ENCODE measurements at places on chromosomes 3 and 15.

DNA sequence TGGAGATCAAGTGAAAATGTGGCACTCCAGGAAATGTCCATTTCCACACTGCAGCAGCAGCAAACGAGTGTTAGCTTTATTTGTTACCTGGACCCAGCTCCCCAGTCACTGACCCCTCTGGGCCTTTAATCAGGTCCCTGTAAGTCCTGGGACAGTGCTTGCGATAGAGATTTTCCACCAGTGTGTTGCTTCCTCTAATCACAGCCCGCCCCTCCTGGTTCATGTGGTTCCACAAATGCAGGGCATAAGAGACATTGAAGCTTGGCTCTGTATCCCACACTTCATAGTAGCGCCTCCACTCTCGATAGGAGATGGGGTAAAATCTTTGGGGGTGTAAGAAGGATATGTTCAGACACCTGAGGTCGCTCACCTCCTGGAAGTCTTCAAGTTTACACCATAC lies 8.0 kb downstream of the A4GNT start:
- DNase-seq, result no peak

DNA sequence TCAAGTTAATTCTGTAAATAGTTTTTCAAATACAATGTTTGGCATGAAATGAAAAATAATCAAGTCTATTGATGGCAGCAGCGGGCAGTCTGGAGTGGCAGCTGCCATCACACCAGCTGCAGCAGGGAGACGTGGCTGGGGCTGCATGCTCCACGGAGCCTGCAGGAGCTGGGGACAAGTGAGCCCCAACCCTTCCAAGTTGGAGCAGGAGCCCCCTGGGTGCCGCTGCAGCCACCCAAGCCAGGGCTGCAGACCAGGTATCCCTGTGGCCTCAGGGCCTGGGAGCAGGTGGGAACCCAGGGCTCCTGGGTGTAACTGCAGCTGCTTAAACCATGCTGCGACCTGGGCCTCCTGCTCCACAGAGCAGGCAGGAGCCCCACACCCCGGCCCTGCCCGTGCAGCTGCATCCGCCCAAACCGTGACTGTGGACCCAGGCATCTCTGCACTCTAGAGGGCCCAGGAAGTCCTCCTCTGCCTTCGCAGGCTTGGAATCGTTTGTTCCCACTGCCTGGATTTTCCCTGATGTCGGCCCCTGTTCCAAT lies 257.4 kb downstream of the PLOD2 start:
- no peak for DNase-seq

GRCh38 chr15:97174886-97175540 lies 785.5 kb upstream of the ARRDC4 start:
- DNase-seq, result no peak

GRCh38 chr3:119627461-119627860 lies 29.8 kb downstream of the PLA1A start:
- DNase-seq, result no peak
